ENCODE measurements at places on chromosomes 12 and 14.

GRCh38 chr12:25251769-25252168 is 1.0 kb upstream of the KRAS start:
- DNase-seq = no peak

- no peak for DNase-seq
Measured at GRCh38 chr12:113660936-113661335, 189.3 kb upstream of the LHX5 start.

DNA sequence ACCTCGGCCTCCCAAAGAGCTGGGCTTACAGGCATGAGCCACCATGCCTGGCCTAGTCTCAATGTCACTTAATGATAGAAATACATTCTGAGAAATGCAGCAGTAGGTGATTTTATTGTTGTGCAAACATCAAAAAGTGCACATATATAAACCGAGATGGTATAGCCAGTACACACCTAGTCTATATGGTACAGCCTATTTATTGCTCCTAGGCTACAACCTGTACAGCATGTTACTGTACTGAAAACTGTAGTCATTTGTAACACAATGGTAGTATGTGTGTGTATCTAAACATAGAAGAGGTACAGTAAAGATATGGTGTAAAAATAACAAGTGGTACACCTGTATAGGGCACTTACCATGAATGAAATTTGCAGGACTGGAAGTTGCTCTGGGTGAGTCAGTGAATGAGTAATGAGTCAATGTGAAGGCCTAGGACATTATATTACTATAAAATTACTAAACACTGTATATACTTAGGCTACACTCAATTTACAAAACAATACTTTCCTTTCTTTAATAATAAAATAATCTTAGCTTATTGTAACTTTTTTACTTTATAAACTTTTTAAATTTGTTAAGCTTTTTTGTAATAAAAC is 166.7 kb upstream of the SYT1 start:
- no peak for DNase-seq

- no peak for DNase-seq
Measured at GRCh38 chr12:114679942-114680341, 4.0 kb downstream of the TBX3 start.

- peak; percentile 43 for DNase-seq
Measured at GRCh38 chr14:59464486-59465315, 479 bp downstream of the GPR135 start.

- no peak for DNase-seq
Measured at GRCh38 chr14:86779416-86779815, 1213.6 kb downstream of the GALC start.

DNA sequence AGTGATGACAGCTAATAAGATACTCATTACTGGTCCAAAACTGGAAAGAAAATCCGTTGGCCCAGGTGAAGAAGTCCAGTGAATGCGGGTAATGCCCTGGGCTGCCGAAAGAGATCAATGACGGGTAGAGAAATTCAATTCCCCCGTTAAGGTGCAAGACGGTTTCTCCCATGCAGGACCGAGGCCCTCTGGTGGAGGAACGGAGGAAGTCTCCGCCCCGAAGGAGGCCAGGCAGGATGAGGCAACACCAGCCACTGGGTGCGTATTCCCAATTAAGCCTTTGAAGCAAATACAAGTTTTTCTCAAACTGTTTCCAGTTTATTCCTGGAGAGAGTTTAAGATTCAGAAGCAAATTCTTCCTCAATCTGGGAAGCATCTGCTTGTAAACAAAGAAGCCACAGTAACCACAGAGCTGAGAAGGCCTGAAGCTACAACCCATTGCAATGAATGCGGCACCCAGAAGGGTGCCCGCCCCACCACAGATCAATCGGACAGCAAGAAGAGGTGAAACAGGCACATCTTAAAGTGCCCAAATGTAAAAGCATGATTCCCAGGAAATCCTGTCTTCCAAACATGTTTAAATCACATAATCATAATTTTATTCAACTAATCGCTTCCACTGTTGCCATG is 118.5 kb downstream of the TTC7B start:
- DNase-seq = peak; percentile 77

- DNase-seq = no peak
Measured at GRCh38 chr14:99394602-99395156, 86.0 kb downstream of the SETD3 start.

- no peak for DNase-seq
Measured at GRCh38 chr12:113262710-113263109, 41.4 kb downstream of the TPCN1 start.

GRCh38 chr12:50050119-50050385 is 7.3 kb upstream of the ASIC1 start:
- DNase-seq = no peak

GRCh38 chr14:53932966-53933365 is 23.7 kb downstream of the BMP4 start:
- no peak for DNase-seq

DNA sequence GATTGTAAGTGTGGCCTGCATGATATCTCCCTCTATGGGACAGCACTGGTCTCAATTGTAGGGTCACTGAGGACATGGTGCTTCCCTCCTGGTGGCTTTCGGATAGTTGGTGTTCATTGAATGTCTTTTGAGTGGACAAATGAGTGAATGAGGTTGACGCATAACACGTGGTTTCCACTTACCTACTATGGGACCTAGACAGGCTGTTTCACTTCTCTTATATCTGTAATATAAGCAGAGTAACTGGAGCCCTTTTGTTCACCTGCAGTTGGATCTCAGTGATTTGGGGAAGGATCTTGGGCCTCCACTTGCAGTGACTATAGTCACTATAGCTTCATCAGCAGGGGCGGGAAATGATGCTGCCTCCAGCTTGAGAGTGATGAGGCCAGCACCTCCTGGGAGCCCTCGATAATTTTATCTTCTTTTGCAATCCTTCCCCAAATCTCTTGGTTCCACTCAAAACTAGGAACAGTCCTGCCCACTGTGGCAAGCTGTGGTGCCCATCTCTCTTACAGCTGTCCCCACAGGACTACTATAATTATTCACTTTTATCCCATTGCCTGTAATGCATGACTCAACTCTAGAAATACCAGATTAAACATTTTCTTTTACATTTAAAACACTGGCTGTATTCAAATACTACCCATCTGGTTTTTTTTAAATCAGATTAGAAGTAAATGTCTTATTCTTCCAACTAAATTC is 242.9 kb downstream of the CHST11 start:
- DNase-seq = no peak

DNA sequence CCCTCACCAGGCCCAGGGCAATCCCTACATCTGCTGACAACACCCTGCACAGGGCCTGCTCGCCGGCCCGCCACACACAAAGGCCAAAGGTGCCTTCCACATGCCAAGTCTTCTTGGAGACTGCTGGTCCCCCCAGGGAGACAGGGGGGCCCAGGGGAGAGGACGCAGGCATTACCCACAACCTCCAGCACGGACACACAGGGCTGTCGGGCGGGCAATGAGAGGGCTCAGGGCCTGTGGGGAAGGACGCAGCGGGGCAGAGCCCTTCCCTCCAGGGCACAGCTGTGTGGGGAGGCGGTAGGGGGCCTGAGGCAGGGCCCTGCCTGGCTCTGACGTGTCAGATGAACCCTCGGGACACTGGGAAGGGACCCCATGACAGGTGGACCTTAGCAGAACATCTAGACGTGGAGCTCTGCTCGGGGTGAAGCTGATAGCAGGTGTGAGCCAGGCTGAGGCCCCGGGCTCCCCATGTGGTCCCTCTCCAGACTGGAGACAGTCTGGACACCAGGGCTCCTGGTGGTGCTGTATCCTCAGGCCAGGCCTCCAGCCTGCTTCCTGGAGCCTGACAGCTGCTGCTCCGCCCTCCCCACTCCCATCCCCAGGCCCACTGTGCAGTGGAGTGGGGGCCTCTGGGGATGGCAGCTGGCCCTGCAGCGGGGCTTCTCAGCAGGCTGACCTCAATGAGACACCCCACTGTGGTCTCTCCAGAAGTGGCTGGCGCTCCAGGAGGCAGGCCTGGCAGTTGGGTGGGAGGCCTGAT is 31.6 kb upstream of the NUDT14 start:
- peak; percentile 57 for DNase-seq

DNA sequence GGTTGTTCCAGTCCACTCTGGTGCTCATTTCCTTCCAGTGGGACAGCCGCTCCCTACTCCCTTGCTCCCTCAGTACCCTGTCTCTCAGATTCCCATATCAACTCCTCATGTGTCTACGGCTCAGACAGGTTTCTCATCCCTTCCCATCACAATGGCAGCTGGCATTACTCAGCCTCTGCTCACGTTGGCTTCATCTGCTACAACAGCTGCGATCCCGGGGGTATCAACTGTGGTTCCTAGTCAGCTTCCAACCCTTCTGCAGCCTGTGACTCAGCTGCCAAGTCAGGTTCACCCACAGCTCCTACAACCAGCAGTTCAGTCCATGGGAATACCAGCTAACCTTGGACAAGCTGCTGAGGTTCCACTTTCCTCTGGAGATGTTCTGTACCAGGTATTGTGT is 69.9 kb downstream of the RAD52 start:
- DNase-seq = no peak

DNA sequence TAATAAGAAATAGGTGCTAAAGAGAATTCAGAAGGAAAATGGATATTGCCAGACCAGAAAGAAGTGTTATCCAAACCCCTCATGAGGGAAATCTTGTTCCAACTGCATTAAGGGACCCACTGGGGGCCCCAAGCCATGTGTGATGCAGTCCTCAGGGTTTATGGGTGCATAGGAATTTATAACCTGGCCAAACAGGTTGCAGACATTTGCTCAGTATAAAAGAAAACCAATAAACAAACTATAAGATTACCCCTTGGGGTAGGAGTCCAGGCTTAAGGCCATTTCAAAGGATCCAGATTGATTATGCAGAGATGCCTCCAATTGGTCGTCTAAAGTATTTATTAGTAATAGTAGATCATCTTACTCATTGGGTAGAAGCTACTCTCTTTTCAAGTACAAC is 240.9 kb upstream of the DIO3 start:
- DNase-seq = no peak

GRCh38 chr12:64412459-64412858 is 8.3 kb downstream of the XPOT start:
- no peak for DNase-seq

- no peak for DNase-seq
Measured at GRCh38 chr14:87018294-87018693, 974.7 kb downstream of the GALC start.

DNA sequence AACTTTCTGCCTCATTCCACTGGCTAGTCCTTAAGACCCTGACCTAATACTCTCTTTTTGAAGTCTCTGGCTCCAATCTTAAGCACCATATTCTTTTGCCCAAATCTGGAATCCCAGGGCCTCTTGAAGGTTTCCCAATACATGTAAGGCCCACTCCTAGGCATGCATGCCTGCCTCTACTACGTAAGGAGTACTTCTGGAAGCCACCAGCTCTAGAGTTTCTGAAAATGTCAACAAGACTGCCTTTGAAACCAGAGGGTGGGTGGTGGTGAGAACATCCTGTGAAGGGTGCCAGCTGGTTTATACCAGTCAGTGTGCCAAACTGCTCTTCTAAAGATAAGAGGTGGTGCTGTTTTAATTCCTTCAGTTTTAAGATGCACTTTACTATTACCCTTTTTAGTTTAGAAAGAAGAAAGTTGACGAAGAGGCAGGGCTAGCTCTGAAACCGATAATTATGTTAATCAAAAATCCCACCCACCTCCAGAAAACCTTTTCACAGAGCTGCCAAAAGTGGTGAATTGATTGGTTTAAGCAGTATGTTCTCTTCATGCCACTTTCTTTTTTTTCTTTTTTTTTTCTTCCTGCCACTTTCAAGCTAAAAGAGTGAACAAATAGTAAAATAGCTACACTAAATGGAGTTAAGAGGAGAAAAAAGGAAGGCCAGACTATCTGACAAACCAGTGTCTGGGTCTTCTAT is 8.7 kb upstream of the WDR89 start:
- DNase-seq = no peak

DNA sequence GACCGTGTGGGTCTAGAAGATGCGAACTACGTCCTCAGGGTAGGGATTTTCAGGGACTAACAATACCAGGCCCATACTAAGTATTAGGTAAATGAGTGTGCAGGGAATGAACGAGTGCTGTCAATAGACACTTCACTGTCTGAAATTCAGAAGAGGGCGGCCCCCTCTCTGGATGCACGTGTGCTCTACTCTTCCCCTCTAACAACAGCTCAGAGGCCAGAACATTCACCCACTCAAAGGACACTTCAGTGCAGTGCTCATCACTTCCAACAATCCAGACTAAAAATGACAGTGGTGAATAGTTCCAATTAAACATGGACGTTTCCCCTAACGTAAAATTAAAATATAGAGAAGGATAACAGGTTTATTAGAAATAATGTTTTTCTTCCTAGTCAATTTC is 199.9 kb downstream of the CALM1 start:
- DNase-seq = no peak

GRCh38 chr12:90947869-90948268 is 7.1 kb downstream of the CCER1 start:
- DNase-seq = peak; percentile 53

- DNase-seq = no peak
Measured at GRCh38 chr12:123532019-123532418, 1.5 kb downstream of the RILPL1 start.

DNA sequence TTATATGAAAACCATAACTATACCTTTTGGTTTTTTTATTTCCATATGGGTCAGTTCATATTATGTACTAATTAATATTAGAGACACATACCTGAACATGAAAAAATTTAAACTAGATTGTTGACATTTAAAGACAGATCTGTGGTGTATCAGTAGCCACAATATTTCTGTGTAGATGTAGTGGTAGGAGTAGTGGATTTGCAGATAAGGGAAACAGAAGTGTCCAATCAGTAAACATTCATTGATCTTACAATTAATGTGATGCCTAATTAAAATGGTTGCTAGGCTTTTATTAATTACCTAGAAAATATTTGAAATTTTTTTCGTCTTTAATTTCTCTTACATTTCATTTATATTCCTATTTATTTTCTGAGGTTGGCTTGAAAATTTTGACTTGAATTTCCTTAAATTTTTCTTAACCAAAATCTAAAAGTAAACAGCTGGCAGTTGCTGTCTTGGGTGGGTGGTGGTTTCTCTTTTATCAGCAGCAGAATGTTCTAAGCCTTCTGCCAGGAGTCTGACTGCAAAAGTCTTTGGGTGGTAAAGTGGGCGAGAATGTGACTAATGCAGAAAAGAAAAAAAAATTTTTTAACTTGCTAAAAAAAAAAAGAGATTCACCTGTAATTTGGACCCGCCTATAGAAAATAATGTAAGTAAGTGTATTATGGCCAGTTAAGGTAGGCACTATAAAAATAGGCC is 2.4 kb downstream of the FGFR1OP2 start:
- no peak for DNase-seq

DNA sequence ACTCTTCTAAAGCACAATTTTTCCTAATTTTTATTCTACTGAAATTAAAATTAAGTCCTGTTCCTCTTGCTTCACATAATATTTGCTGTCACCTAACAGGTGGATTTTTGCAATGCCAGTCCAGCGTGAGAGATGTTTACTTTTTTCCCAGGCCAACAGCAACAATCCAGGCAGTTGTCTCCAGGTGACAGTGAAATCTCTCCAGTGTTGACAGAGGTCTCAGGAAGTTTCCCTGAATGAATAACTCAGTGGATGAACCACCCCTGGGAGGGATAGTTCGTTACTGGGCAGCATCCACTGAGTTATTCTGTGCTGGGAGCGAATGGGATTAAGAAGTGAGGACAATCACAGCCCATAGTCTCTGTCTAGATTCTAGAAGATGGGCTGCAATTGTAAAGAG is 7.1 kb upstream of the NT5DC3 start:
- DNase-seq = no peak

GRCh38 chr14:96297000-96297399 is 41.0 kb downstream of the BDKRB1 start:
- DNase-seq = peak; percentile 26
